ENCODE measurements at places on chromosomes 16 and 17. TPM values are rescaled to one million over a fixed set of nuclear protein-coding genes. Genes with fewer than 3 reads are reported as not detected.

The SPATA32 gene
- polyA plus RNA-seq = 0.23 TPM

DNA sequence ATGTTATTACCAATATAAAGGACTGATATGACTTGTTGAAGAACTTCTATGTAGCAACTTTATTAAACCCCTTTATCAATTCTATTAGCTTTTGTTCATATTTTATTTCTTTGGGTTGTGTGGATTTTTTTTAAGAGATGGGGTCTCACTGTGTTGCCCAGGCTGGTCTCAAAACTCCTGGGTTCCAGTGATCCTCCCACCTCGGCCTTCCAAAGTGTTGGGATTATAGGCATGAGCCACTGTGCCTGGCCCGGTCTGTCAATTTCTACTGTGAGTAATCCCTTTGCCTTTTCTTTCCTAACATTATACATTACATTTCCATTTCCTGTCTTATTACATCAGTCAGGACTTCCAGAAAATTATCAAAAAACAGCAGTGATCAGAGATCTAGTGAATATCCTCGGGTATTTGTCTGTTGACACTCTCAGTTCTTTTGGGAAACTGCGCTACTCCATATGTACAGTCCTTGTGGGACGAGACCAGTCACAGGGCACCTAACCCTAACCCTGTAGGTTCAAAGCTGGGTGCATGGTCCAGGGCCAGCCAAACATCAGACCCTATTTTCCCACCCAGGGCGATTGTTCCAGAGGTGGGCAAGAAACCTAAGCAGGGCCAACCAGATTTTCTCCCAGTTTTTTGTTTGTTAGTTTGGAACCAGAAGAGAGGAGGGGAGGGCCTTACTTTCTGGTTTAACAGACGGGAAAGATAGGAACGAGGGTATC, 1.7 kb upstream of the SLC47A1 start:
- no peak for DNase-seq

The KARS1 gene
- 152 TPM for polyA plus RNA-seq

The NOMO2 gene
- polyA plus RNA-seq = 93.0 TPM

DNA sequence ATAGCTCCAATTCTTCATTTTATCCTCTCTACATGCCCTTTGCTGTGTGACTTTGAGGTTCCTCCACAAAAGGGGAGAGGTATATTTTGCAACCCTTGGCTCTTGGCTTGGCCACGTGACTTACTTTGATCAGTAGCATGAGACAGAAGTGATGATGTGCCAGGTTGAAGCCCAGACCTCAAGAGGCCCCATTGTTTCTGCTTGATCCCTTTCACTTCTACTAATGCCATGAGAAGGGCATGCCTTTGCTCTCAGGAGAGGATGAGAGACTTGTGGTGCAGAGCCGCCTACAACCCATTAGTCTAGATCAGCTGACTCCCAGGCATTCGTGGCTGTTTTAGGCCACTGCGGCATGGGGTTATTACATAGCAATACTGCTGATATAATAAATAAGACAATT, 356.2 kb upstream of the SALL1 start:
- no peak for DNase-seq
